ENCODE measurements at places on chromosomes 12 and 14. TPM values are rescaled to one million over a fixed set of nuclear protein-coding genes. Genes with fewer than 3 reads are reported as not detected.

BDKRB2 gene
- total RNA-seq = 6.1 TPM

BCL2L2 gene
- 39.8 TPM for total RNA-seq

TAS2R13 gene
- 6.7 TPM for total RNA-seq

FIGNL2 gene
- total RNA-seq = not detected

TMEM121 gene
- total RNA-seq = 8.2 TPM

TTC9 gene
- total RNA-seq = 7.1 TPM

GALNT16 gene
- total RNA-seq = 2.2 TPM

VAMP1 gene
- total RNA-seq = 1.2 TPM

- no peak overlapping the region for H3K27ac ChIP-seq
- no peaks in the 10 kb centered on the region for H3K27me3 ChIP-seq
- no peaks in the 10 kb centered on the region for H3K4me1 ChIP-seq
- no peak overlapping the region for H3K4me3 ChIP-seq
- no peak for DNase-seq
Observed at GRCh38 chr12:47236109-47236714, 156.5 kb upstream of the AMIGO2 start.

DNA sequence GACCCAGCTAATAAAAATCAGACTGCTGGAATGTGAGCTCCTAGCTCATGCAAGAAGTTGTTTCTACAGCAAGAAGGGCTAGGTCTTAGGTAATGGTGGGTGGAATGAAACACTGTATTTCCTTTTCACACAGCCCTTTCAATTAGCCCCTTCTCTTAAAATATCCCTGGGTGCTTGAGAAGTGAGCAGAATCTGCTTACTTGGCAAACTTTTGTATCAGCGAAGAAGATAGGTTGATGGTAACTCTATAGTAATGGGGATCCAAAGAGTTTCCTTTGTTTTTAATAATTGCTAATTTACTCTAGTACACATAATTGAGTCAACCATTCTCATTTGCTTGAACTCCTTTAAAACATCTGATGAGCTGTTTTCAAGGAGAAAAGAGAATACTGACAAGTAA, 100.6 kb upstream of the FSCB start:
- no peak for DNase-seq
- H3K36me3 ChIP-seq = no peaks in the 10 kb centered on the region
- no peak overlapping the region for H3K27ac ChIP-seq

- H3K27me3 ChIP-seq = no peaks in the 10 kb centered on the region
- no peak for DNase-seq
- no peaks in the 10 kb centered on the region for H3K36me3 ChIP-seq
- no peaks in the 10 kb centered on the region for H3K4me1 ChIP-seq
- no peak overlapping the region for H3K27ac ChIP-seq
Observed at GRCh38 chr14:105910426-105910825, 384.0 kb downstream of the TMEM121 start.

- no peak for DNase-seq
- no peak overlapping the region for H3K4me3 ChIP-seq
- H3K4me1 ChIP-seq = no peaks in the 10 kb centered on the region
- H3K27me3 ChIP-seq = no peaks in the 10 kb centered on the region
Observed at GRCh38 chr14:99041141-99041819, 230.7 kb downstream of the BCL11B start.

- no peaks in the 10 kb centered on the region for H3K36me3 ChIP-seq
- H3K4me1 ChIP-seq = peaks cover 41% of the 10 kb centered on the region
- peak; percentile 76 for DNase-seq
- H3K27ac ChIP-seq = no peak overlapping the region
- no peaks in the 10 kb centered on the region for H3K27me3 ChIP-seq
Observed at GRCh38 chr12:132597333-132598316, 12.8 kb downstream of the LRCOL1 start.

All from stomach (tissue), 19 donors.